T-helper 22 cell (primary cell): ENCODE measurements at places on chromosomes 5 and 9.

DNA sequence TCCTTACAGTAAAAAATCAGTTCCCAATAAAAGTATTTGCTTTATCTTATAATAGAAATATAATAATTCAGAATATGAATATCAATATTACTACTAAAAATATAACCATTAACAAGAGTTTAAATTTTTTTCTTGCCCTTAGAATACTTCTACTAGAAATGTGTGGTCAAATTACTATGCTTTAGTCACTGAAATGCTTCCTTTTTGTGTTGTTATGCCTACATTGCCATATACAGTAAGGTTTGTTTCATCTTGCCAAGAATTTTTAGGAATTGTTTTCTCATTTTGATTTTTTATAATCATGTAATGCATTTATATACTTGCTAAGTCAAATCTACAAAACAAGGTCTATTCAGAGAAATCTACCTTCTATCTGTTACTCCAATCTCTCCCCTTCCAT lies 181.7 kb downstream of the CDK5RAP2 start:
- no peak for DNase-seq

DNA sequence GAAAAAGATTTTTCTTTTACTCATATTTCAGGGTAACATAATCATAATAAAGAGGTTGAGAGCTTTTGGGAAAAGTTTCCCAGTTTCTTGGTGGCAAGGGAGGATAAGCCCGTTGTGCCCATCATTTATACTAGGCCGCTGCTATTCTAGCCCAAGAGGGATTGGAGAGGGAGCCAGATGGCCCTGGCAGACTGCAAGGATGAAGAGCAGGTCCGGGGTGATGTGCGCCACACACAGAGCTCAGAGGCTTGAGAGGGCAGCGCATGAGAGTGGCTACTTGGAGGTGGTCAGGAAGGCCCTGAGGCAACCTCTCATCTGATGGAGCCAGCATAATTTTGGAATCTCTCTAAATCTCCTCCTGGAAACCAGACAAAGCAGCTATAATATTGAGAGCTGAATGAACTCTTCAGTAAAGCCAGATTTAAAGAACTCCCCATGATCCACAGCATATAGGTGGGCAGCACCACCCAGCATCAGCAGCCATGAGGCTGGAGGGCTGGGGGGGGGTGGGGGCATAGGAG lies 110.1 kb downstream of the MED27 start:
- no peak for DNase-seq

DNA sequence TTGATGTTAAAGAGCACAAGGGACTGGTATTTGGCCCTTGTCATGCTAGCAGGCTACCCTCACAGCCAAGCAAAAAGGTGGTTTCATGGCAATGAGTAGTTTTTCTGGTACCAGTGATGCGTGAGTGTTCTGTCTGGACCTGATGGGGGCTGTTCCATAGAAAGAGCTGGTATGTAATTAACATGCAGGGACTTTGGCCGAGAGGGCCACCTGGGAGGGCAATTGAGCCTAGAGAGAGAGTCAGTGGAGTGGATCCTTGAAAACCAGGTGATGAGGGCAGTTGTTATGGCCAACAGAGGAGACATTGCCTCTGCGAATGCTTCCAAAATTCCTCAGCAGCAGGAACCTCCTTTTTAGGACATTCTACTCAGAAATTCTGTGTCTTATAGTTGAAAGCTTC lies 383.3 kb downstream of the PSAT1 start:
- DNase-seq, result no peak

GRCh38 chr5:8355981-8356380 lies 487.0 kb downstream of the MTRR start:
- DNase-seq, result no peak

DNA sequence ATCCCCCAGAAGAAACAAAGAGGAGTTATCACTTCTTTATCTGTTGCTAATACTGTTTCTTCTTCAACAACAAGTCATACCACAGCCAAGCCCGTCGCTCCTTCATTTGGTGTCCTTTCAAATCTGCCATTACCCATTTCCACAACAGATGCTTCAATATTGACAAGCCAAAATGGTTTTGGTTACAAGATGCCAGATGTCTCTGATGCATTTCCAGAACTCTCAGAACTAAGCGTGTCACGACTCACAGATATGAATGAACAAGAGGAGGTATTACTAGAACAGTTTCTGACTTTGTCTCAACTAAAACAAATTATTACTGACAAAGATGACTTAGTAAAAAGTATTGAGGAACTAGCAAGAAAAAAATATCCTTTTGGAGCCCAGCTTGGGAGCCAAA lies 16.0 kb upstream of the HAND1 start:
- DNase-seq, result no peak

GRCh38 chr5:127969002-127969401 lies 114.6 kb upstream of the SLC12A2 start:
- DNase-seq, result no peak

DNA sequence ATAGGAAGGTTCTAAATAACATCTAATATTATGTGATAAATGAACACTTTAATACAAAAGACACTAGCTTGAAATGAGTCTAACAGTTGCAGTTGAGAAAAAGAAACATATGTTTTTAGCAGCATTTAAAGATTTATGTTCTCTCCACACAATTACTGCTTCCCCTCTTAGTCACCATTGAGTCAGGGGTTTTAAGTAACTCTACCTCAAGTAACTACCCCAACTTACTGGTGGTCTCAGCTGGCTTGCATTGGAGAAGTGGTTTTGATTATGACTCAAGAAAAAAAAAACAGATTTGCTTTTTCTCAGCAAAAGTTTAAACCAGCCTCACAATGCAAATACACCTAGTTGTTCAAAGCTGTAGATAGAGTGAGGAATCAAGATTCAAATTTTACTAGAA lies 1216.5 kb upstream of the CDH9 start:
- DNase-seq, result no peak

- no peak for DNase-seq
Observed at GRCh38 chr5:110161162-110161561, 471.4 kb downstream of the MAN2A1 start.

- no peak for DNase-seq
Observed at GRCh38 chr9:69121155-69122081, 52.7 kb upstream of the TJP2 start.

DNA sequence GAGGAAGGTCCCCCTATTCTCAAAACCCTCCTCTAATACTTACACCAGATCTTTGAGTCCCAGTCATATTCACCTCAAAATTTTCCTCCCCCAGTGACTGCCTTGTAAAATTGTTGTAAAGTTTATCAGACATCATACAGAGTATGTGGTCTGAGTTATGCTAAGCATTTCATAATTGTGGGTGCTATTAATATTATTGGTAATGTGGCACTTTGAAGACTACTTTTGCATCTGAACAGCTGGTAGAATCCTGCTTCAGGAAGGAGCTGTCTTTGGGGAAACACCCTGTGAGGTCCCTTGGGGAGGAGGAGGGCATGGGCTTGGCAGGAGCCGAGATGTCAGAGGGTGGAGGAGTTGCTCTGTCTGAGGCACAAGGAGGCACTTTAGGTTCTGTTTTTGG lies 164.9 kb upstream of the ZNF618 start:
- DNase-seq, result no peak
